ENCODE measurements at places on chromosomes 2 and 18.

- DNase-seq, result no peak
Observed at GRCh38 chr18:76860411-76860810, 38.1 kb downstream of the ZNF236 start.

- DNase-seq, result no peak
Observed at GRCh38 chr2:241153616-241154015, 3.3 kb downstream of the PPP1R7 start.

GRCh38 chr2:118350621-118351020 lies 262.4 kb downstream of the INSIG2 start:
- DNase-seq, result no peak

GRCh38 chr2:147416099-147416498 lies 428.7 kb upstream of the ACVR2A start:
- DNase-seq, result no peak

- DNase-seq, result no peak
Observed at GRCh38 chr2:182426918-182427240, at the start of gene PDE1A. Gene PDE1A (minus strand): TSS chr2:182427036.

GRCh38 chr2:217362286-217362685 lies 502.4 kb upstream of the TNP1 start:
- DNase-seq, result no peak

- no peak for DNase-seq
Observed at GRCh38 chr2:233819884-233820773, 34.2 kb downstream of the HJURP start.

DNA sequence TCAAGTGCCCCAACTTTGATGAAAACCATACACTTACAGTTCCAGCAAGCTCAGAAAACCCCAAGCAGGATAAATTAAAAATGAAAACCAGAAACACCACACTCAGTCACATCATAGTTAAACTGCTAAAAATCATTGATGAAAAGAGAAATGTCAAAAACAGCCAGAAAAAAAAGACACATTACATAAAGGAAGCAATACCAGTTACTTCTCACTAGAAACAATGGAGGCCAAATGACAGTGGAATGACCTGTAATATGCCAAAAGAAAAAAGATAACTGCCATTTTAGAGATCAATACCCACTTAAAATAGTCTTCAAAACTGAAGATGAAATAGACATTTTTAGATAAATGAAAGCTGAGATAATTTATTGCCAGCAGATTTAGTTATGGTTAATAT lies 66.0 kb downstream of the MAP3K20 start:
- DNase-seq, result no peak

- DNase-seq, result peak; percentile 84
Observed at GRCh38 chr2:38665854-38666555, at the start of gene GALM. Gene GALM (plus strand): TSS chr2:38666114. CDS start chr2:38666162, 48 bp downstream.

- peak; percentile 12 for DNase-seq
Observed at GRCh38 chr2:236133410-236134012, 34.7 kb downstream of the GBX2 start.

DNA sequence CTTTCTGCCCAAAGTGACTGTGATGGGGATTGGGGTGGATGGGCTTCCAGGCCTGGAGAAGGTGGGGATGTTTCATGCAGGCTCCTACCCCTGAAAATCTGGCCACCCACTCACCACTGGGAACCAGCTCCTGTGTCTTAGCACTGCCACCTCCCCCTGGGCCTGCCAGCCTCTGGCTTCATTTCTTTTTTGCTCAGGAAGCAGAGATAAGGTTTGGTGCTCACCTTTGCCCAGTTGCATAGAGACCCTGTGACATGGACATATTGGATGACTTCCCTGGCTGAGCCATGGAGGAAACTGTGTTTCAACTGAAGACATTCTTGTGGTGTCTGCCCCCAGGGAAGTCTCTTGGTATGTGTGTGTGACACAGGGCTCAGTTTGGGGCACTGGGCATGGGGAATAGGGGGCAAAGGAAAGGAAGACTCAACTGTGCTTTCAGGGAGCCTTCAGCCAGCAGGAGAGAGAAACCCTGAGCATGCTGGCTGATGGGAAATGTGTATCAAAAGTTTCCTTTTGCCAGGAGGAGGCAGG lies 16.7 kb downstream of the CTIF start:
- DNase-seq, result no peak

DNA sequence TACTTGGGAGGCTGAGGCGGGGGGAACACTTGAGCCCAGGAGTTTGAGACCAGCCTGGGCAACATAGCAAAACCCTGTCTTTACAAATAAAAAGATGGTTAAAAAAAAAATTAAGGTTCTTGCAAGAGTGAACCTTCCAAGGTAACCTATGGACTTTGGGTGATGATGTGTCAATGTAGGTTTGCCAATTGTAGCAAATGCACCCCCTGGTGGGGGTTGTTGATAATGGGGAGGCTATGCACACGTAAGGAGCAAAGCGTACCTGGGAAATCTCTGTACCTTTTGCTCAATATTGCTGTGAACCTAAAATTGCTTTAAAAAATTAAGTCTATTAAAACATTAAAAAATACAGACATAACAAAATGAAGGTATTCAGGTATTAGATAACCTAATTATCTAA lies 70.4 kb downstream of the CWC22 start:
- peak; percentile 51 for DNase-seq

DNA sequence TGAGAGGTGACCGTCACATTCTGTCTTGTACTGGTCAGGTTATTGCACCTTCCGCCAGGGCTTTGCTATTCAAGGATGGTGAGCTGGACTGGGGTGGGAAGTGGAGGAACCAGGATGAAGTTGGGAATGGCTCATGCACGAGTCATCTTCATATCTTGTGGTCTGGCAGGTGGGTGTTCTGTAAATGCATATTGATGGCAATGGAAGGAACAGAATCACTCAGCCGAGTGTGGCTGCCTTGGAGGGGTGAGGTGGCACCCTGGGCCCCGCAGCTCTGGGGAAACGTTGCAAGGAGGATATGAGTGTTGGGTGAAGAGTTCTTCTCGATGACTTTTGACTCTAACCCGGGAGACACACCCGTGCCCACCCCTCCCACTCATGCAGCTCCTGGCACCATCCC lies 1.2 kb downstream of the NEU2 start:
- DNase-seq, result no peak

DNA sequence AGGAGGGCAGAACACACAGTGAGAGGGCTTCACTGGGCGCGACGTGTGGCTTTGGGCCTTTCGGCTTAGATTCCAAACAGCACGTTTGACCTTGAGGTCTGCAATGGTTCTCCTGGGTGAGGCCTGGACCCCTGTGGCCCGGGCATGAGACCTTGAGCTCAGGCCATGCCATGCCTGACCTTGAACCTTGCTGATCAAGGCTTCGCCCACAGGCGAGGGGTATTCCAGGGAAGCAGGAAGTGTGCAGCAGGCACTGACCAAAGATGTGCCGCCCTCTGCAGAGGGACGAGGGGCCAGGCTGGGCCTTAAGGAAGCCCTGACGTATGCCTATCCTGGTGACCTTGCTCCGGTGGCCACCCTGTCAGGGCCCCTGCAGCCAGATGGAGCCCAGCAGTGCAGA lies 178.3 kb upstream of the HDAC4 start:
- DNase-seq, result no peak

DNA sequence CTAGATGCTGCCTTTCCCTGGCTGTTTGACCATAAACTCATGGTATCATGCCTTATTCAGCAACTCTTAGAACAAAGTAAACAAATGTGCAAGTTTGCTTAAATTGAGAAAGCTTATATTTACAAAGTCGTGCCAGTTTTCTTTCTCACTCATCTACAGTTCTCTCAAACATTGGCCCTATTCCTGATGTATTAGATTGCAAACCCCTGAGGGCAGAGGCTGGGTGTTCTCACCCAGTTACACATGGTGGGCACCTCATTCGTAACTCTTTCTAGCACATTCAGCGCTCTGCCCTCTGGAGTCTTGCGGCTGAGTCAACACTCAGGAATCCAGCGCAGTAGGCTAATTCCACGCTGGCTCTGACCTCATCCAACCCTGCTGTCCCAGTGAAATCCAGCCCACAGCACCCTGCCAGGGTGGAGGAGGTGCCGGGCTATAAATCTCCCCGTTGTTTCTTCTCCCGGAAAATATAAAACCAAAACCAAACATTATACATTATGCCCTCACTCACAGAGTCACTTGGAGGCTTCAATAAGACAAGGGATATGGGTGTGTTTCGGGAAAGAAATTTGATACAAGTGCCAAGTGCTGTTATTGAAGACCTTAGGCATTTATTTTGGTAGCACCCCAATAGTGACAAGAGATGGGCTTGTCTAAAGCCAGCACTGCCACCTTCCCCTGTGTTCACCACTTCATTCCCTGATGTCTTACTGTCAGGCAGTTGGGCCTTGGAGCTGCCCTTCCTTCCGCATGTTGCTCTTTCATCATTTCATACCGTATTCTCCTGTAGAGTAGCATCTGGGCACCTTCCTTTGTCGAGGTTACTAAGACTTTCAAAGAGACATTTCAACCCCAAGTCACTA lies 287.4 kb downstream of the PRKCE start:
- DNase-seq, result no peak

DNA sequence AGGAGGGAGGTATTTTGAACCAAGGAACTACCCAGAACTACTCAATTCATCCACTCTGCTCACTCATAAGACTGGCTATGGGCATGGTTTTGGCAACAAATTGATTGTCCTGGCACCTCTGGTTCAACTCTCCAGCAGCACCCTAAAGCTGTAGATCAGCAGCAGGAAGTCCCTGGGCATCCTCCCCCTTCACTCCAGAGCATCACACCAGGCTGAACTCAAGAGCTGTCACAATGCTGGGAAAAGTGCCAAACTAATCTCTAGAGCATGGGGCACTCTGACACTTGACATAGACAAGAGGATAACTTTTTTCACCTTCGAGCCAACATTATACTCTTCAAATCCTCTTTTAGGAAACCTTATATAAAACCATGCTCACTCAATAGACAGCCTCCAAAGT lies 154.1 kb upstream of the RBBP8 start:
- no peak for DNase-seq

DNA sequence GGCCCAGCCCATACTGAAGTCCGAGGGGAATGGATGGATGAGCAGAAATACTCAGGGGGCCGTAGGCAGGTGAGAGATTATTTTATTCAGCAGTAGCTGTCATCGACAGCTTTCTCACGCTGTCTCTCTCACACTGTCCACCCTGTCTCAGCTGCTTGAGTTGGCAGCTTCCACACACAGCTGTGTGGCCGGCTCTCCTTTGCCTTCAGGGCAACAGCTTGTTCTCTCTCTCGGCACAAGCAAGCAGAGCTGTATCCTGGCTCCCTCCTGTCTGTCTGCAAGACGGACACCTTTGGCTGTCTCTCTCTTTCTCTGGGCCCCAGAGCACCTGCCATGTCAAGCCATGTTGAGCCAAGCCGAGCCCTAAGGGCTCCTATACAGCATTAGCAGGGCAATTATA lies 9.8 kb upstream of the PAPOLG start:
- DNase-seq, result no peak

- peak; percentile 82 for DNase-seq
Observed at GRCh38 chr2:6909431-6910385, 7.5 kb upstream of the RNF144A start.

GRCh38 chr2:134149904-134150303 lies 104.0 kb upstream of the MGAT5 start:
- DNase-seq, result peak; percentile 34

DNA sequence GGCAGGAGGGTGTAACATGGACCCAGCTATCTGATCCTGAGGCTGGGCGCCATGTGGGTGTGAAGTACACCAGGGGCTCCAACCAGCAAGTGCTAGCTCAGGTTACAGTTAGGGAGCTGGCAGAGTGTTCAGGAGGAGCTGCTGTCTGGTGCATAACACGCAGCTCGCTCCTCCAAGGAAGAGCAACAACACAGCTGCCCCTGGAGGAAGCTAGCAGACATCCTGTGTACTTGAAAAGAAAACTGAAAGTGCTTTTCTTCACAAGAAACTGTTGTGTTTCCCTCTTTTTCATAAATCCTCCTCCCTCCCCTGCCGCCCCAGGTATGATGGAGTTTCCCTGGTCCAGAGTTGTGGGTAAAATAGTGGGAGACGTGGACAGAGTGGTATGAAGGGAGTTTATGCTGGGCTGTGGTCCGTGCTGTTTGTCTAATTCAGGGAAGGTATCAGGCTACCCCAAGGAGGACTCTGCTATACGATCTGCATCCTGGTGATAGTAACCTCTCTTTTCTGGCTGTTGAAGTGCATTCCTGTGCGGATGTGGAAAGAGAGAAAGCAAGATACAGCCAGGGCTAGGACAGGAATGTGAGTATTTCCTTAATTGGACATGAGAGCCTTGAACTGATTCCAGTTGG lies 6.1 kb upstream of the LBH start:
- no peak for DNase-seq

GRCh38 chr2:53448591-53448990 lies 319.0 kb upstream of the CHAC2 start:
- no peak for DNase-seq

DNA sequence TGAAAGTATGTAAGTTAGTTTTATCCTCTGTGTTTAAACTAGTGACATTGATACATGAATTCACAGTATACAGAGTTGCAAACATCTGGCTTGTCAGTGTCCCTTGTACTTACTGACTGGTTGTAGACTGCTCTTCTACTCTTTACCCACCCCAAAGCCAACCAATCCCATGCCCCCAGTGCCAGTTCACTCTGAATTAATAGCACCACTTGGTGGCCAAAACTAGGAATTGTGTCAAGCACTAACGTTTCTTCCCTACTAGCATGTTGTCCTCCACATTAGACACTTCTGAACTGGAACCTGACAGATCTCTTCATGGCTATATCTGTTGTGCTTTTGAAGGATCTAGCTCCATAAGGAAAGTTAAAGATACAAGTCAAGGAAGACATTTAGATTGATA lies 27.2 kb upstream of the OTX1 start:
- DNase-seq, result peak; percentile 47

DNA sequence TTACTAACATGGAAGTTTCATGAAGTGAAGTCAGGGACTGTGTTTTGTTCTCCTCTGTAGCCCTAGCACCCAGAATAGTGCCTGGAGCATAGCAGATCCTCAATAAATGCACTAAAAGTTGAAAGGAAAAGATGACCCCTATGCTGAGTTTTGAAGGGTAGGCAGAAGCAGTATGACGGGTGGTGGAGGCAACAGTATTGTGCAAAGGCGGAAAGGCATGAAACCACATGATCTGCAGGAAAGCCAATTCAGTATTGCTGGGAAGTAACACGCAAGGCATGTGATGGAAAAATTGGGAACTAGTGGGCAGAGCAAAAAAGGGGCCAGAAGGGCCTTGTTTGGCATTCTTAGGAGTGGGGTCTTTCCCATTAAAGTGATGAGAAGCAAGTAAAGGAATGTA lies 23.1 kb downstream of the DTNB start:
- DNase-seq, result no peak

GRCh38 chr2:137607722-137608318 lies 356.5 kb upstream of the HNMT start:
- no peak for DNase-seq

DNA sequence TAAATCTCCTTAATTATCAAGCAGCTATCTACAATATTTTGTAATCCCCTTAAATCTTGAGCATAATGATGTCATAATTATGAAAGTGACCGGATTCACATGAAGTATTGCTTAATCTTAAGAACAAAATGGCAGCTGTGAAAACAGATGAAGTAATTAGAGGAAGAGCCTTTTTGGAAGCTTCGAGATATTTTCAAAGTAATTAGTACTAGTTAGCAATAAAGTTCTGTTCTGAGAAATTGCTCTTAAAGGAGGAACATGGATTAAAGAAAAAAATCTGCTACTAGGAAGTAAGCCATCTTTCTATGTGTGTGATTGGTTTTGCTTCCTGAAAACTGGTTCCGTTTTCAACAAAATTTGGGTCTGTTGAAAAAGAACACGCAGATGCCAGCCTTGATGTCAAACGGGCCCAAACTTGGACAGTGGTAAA lies 18.3 kb downstream of the CLUL1 start:
- DNase-seq, result no peak
